ENCODE measurements at places on chromosomes 2 and 18. TPM values are rescaled to one million over a fixed set of nuclear protein-coding genes. Genes with fewer than 3 reads are reported as not detected.

Gene HADHB
- 83.9 TPM for total RNA-seq

GRCh38 chr2:64192664-64193105, 48.5 kb upstream of the PELI1 start:
- DNase-seq = no peak

Gene IKZF2
- total RNA-seq = 0.60 TPM

Gene PLGLB2
- total RNA-seq = 0.11 TPM

Gene MBD2
- total RNA-seq = 21.9 TPM

DNA sequence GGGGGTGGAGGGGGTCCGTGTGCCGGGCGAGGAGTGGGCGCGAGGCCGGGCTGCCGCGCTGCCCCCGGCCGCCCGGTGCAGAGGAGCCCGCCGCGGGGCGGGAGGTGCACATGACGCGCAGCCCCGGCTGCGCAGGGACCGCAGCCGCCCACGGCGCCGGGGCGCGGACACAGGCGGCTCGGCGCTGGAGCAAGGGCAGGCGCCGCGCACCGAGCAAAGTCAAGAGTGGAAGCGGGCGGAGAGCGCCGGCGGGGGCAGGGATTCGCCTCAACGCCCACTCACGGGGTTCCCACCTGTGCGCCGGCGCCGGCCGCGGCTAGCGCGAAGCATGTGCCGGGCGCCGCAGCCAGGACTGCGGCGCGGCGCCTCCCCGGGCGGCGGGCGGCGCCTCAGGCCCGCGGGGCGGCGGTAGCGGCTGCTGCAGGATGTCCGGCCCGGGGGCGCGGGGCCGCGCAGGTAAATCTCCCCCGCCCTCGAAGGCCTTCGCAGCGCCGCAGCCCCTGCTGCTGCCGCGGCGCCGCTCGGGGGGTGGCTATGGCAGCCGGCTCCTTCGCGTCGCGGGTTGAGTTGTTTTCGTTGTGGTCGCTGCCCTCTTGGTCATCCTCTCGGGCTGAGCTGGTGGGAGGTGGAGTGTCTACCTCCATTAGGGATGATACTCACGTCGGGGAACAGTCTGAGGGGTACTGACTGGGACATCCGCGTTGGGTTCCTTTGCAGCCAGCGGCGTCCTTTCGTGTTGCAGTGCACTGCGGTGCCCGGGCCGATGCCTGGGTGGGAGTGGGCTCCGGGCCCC, 216.3 kb upstream of the DTNA start:
- DNase-seq = peak; percentile 53

DNA sequence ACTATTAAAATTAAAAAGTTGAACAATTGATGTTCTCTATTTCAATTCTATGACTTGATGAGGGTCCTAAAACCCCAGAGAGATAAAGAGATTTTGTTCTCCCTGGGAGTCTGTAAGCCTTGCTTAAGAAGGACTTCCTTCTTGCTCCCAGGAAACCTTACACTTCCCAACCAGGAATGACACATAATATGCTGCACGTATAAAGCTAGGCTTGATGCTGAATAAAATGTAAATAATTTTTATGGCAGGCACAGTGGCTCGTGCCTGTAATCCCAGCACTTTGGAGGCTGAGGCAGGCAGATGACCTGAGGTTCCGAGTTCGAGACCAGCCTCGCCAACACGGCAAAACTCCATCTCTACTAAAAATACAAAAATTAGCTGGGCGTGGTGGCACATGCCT, 27.8 kb downstream of the SPIRE1 start:
- DNase-seq = peak; percentile 30

- no peak for DNase-seq
Measured at GRCh38 chr2:9739531-9739964, 103.7 kb upstream of the TAF1B start.

Gene LIMS4
- total RNA-seq = 0.24 TPM

Gene ONECUT2
- total RNA-seq = 1.1 TPM

- no peak for DNase-seq
Measured at GRCh38 chr2:67329513-67329912, 67.6 kb upstream of the ETAA1 start.

Measured in Daoy (cell line).